ENCODE measurements at places on chromosomes 1 and 21.

DNA sequence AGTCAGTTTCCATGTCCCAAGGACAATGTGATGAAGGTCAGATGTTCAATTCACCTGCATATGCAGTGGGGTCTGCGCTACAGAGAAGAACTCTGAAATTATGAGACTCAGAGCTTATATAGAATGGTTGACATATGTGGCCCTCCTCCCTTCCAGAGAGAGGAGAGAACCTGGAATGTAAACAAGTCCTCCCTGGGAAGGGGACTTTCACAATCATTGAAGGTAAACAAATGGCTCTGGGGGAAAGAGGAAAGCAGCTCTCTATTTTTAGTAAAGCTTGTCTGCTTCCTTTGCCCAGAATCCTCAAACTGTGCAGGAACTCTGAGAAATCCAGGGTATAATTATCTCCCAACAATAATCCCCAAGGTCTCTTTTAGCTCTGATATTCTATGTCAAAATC is 9.8 kb downstream of the OVGP1 start:
- no peak for DNase-seq

GRCh38 chr1:40036574-40036973 is 4.0 kb upstream of the CAP1 start:
- no peak for DNase-seq

DNA sequence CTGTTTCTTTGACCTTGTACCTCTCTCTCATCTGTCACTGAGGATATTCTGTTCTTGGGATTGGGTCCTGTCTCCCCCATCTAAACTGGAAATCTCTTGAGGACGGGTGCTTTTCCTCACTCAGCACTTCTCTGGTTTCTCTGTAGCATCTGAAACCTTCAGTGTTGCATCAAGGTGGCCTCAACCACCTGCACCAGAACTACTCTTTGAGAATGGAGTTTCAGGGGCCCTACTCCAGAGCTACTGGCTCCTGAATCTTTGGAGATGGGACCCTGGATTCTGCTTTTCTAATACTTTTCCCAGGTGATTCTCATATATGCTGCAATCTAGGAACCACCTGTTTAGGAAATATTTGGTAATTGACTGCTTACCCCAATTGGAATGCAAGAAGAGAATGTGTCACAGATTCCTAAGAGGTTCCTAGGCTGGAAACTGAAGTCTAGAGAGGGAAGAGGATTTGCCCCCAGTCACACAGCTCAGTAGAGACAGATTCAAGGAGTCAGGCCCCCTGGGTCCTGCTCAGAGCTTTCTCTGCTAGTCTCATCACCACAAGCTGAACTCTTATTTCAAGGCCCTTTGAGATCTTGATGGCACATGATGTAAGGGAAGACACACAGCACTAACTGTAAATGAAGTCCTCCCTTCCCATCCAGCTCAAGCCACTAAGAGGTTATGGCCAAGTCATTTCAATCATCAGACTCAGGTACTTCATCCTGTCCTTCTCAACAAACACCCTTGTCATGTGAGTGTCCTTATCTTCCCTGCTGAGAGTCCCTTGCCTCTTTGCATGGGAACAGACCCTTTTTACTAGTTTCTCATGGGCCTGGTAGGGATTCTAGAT is 48.7 kb downstream of the EIF2D start:
- DNase-seq, result no peak

DNA sequence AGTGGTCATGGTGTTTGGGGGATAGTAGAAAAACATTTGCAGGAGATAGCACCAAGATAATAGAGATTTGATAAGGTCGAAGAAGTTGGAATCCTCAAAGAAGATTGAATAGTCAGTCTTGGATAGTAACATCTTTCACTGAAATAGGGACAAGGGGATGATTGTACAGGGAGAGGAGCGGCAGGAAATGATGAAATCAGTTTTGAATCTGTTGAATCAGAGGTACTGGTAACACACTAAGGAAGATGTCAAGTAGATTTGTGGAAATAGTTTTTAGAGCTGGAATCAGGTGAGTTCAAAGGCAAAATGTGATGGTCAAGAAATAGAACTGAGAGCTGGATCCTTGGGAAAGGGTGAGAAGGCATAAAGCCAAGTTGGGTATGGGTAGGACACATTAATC is 26.5 kb downstream of the CAP1 start:
- no peak for DNase-seq

GRCh38 chr1:65209005-65209885 is 61.2 kb downstream of the AK4 start:
- peak; percentile 33 for DNase-seq

DNA sequence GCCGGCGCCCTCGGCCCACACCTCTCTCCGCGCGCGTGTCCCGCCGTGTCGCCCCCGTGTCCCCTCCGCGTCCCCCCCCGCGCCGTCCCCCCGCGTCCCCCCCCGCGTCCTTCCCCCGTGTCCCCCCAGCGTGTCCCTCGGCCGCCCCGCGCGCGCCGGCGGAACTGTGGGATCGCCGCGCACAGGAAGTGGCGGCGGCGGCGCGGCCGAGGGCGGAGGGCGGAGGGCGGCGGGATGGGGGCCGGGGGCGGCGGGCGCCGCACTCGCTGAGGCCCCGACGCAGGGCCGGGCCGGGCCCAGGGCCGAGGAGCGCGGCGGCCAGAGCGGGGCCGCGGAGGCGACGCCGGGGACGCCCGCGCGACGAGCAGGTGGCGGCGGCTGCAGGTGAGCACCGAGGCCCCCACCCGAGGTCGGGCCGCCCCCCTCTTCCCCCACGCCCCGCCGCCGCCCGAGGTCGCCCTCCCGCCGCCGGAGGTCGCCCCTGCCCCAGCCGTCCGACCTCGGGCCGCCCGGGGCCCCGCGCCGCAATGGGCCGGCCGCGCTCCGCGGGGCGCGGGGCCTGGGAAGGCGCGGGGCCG is at the start of gene AGPAT3:
Gene AGPAT3, plus strand, starts transcription at position 262 of the 578 bp plus-strand sequence. CDS start 94,459 bp downstream, outside the sequence.
- no peak for DNase-seq

GRCh38 chr1:54367613-54368012 is 38.6 kb downstream of the SSBP3 start:
- DNase-seq, result no peak

DNA sequence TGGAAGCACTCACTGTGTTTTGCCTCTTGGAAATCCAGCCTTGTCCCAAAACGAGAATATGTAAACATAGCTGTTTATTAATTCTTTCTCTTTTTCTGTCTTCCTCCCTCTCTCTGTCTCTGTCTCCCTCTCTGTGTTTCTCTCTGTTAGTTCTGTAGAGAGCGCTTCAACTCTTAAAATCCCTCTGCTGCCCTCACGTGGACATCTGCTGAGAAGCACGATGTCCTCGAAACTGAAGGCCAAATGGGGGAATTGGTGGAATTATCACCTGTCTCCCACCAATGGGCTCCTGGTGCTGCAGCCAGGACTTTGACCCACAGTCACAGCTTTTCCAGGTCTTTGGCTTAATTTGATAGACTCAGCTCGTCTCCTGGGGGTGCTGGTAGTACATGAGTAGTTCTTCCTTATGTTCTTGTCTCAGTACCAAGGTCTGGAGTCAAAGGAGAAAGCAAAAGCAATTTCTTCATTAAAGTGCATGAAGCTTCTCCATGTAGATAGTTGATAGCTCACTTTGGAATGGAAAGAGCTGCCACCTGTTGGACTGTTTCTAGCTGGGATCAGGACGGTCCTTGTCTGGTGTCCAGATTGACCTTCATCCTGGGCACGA is 5.5 kb upstream of the GBP6 start:
- DNase-seq, result peak; percentile 35

DNA sequence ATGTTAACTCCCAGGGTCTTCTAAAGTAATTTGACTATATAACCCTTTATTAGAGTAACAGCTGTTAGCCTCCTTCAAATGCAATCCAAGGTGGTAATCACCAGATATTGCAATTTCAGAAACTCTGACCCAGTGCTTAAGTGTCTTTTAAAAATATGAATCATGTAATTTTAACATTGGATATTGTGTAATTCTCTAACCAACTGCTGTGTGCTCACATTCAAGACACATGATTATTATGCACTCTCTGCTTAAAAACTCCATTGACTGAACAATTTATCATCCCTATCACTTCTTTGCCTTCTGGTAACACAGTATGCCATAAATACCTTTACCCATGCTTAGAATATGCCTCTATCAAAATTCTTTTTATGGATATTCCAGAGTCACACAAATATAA is 537.4 kb upstream of the RGS18 start:
- DNase-seq, result no peak

DNA sequence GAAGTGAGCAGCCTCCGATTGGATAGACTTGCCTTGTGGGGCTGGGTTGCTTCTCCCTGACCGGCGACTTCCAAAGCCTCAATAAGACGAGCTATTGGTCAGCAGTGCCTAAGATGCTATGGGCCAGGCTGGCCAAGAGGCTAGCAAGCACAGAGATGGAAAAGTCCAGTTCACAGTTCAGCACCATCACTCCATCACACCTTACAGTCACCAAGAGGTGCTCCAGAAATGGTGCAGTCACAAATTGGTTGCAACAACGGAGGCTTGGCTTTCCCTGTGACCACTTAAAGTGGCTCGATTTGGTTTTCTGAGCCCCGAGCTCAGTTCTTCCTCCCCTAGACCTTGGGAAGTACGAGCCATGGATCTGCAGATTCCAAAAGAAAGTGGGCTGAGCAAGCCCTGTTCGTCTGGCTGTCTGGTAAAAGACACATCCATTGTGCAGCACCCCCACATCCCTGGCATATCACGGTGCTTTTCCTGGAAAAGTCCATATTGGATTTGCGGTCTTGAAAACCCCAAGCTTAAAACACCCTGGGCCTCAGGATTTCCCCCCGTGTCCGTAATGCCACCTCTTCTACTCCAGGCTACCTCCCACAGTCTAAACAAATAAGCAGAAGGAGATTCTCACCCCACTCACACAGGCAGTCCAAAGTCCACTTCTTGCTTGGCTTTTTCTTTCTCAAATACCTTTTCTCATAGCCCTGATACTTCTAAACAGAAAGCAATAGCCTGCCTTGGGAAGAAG is 1.3 kb downstream of the SLAMF1 start:
- DNase-seq, result no peak

DNA sequence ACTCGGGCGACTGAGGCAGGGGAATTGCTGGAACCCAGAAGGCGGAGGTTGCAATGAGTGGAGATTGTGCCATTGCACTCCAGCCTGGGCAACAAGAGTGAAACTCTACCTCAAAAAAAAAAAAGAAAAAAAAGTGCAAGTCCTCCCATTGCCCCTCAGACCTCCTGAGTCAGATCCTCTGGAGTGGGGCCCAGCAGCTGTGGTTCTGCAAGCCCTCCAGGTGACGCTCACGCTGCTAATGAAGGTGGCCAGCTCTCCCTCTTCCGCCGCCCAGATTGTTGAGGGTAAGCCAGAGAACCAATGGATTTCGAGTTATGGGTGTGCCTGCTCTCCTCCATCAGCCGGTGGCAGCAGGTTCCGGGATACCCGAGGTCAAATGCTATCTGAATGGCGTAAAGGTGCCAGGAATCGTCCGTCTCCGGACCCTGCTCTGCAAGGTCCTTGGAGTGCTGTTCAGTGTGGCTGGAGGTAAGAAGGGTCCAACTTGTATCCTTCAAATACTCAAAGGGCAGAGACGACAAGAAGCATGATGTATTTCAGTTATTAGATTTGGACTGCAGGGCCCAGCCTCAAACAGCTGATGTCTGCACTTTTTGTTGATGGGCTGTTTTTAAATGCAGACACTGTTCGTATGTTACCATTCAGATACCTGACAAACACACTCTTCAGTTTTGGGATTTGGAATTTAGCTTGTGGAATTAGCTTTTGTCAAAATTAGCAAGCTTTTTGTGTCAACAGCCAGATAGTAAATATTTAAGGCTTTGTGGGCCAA is 17.6 kb downstream of the CLCN6 start:
- no peak for DNase-seq

GRCh38 chr1:19750101-19750881 is 49.4 kb downstream of the TMCO4 start:
- no peak for DNase-seq

DNA sequence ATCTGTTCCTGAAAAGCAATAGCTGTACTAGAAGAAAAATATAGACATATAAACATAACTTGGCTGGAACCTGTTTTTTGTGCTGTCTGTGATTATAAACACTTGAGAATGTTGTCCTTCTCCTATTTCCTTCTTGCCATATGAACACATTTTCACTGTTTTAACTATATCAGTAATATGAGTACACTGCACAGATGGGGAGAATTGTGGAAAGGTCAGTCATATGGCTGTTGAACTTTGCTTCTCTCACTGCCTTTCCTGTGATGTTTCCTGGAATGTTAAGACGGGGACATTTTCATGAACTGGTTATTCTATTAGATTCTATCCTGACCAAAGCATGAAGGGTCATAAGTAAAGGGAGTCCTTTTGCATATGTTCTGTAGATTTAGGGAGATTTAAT is 24.9 kb downstream of the HMCN1 start:
- DNase-seq, result no peak

GRCh38 chr1:46172321-46172720 is 2.6 kb upstream of the TSPAN1 start:
- no peak for DNase-seq

DNA sequence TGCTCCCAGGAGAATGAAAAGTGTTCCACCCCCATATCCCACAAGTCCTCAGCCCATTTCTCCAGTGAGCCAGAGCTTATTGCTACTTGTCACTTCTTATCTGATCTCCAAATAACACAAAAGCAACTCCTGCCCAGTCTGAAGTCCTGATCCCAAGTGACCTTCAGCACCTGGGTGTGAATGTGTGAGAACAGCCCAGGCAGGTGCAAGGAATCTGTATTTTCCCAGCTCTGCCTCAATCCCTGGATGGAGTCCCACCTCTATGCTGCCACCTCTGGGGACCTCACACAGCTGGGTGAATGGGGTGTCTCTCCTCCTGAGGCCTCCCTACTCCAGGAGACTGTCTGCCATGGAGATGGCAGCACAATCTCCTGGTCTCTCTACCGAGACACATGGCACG is 402.4 kb upstream of the PROX1 start:
- DNase-seq, result no peak

DNA sequence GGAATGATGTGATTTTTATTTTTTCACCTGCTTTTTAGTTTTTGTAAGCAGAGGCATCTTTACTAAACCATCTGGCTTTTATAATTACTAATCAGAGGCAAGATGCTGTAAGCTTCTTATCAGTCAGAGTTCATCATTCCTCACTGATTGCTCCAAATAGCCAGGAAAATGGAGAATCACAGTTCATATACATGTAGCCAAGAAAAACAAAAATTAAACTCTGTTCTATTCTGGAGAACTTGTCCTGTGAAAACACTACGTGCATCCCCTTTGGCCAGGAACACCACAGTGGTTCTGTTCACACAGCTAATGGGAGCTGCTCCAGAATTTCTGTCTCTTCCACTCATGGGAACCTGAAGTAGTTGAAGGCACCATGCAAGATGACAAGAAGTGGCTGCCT is 725.5 kb upstream of the CHRM3 start:
- DNase-seq, result no peak

GRCh38 chr1:23619299-23620188 is 60.2 kb upstream of the ID3 start:
- DNase-seq, result no peak

GRCh38 chr1:18764362-18764761 is 95.1 kb downstream of the TAS1R2 start:
- DNase-seq, result no peak

DNA sequence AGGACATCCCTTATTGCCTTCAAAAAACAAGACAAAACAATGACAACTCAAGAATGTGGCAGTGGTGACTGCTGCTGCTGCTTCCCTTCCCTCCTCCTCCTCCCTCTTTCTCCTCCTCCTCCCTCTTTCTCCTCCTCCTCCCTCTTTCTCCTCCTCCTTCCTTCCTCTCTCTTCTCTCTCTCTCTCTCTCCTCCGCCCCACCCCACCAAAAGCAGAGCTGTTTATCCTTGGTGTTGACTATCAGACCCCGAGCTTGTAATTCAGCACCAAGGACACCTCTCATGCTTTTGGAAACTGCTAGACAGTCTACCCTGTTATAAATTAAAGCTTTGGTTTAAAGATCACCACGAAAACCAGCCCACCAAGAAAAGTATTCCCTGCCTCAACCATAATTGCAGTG is 72.4 kb upstream of the IFNAR2 start:
- no peak for DNase-seq

All from Caki2 (cell line).